ENCODE measurements at places on chromosomes 11 and 22.

GRCh38 chr11:65412271-65413076, 10.1 kb upstream of the NEAT1 start:
- no peak for DNase-seq

GRCh38 chr11:46506483-46506791, 87.4 kb downstream of the AMBRA1 start:
- DNase-seq, result no peak

- no peak for DNase-seq
These were observed 25.8 kb downstream of the DSCAML1 start for GRCh38 chr11:117771197-117771596.

GRCh38 chr22:19862619-19863246, 8.1 kb upstream of the GNB1L start:
- no peak for DNase-seq

DNA sequence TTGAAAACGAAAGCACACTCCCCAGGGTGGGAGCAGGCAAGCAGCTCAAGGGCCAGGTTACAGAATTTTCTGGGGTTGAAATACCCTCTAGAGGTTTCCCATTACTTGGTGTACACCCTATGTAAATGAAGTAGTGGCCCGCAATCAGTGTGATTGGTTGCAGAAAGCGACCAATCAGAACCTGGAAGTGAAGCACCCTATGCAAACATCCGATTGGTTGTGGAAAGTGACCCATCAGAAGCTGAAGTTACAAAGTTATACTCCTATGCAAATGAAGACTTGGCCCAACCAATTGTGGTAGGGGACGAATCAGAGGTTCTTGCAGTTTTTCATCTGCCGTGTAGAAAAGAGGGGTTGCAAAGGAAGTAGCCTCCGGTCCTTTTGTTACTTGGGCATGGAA, 19.2 kb downstream of the PRR5 start:
- no peak for DNase-seq

GRCh38 chr11:62273789-62274275, 3.9 kb downstream of the SCGB2A2 start:
- DNase-seq, result no peak

DNA sequence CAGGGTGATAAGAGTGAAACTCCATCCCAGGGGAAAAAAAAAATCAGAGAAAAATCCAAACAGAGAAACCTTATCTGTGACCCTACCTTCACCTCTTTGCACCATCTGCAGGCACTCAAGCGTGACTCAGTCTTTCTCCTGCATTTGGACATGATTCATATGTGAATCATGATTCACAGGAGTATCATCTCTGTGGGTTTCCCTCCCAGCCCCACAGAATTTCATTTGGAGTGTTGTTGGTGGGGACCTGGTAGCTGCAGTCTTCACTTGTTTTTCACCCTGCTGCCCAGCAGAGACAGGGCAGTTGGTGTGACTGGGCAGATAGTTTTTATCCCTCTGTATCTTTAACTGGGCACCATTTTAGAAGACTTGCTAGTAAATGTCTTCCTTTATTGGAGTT, 75.7 kb downstream of the DEPDC5 start:
- DNase-seq, result no peak

DNA sequence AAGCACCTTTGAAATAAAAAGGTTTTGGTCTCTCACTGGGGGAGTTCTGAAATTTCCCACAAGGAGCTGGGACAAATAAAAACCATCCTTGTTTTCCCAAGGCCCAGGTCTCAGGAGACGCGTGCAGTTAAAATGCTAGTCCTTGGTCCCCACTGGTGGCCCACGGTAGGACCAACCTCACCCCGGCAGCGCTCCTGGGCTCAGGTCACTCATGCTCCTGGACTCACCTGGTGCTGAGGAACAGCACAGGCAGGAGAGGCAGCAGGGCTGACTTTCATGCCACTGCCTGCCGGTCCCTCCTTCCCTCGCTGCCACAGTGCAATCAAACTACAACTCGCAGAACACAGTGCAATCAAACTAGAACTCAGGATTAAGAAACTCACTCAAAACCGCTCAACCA, 356.8 kb upstream of the CCDC179 start:
- no peak for DNase-seq

DNA sequence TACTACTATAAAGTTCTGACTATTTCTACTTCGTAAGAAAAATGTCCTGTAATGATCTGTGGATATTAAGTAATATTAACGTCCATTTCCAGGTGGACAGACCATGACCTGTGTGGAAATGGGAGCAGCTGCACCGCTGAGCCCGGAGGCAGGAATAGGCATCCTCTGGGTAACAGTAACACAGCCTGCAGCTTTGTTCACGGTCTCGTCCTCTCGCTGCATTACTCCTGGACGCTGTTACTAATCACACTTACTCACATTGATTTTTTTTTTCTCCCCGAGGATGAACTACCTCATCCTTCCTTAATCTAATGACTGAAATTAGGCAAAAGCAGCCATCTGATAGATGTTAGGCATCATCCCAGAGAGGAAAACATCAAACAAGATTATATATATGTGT, 345.7 kb upstream of the NARS2 start:
- no peak for DNase-seq

DNA sequence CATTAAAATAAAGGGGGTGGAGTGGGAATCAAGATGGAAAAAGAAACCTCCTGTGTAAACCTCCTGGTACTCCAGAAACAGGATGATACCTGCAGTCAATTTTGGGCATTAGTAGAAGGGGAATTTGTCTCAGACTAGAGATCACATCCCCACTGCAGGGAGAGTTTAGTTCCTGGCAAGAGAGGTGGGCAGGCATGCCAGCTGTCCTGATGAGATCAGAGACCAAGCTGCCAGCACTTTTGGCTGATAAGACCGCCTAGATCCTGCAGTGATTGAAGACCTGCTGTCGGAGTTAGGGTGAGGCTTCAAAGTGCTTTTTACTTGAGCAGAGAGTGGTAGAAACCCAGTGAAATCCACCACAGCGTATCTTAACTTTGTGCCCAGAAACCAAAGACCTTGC, 29.7 kb upstream of the NELL1 start:
- no peak for DNase-seq

GRCh38 chr11:65066805-65067291, 8.5 kb upstream of the NAALADL1 start:
- no peak for DNase-seq

GRCh38 chr11:75079546-75079945, 17.1 kb downstream of the OR2AT4 start:
- no peak for DNase-seq

DNA sequence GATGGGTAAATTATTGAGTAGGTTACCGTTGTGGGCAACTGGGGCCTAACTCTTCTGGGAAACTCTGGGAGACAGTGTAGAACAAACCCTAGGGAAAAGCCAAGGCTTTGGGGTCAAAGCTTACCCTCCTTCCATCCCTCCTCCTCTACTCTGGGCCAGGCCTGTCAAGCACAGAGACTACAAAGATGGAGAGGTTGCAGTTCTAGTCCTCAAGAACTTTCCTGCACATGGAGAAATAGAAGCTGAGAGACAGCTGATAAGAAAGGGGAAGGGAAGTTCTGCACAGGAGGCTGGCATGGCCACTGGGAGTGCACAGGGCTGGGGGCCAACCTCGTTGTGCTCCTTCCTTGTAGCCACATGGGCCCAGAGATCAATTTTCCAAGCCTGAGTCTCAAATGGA, 67.2 kb upstream of the ALX4 start:
- no peak for DNase-seq

GRCh38 chr11:96070453-96070852, 146.5 kb upstream of the MTMR2 start:
- DNase-seq, result no peak

GRCh38 chr11:404551-405264, 10.1 kb downstream of the SIGIRR start:
- no peak for DNase-seq

GRCh38 chr11:125514336-125515101, 18.5 kb upstream of the FEZ1 start:
- peak; percentile 14 for DNase-seq

DNA sequence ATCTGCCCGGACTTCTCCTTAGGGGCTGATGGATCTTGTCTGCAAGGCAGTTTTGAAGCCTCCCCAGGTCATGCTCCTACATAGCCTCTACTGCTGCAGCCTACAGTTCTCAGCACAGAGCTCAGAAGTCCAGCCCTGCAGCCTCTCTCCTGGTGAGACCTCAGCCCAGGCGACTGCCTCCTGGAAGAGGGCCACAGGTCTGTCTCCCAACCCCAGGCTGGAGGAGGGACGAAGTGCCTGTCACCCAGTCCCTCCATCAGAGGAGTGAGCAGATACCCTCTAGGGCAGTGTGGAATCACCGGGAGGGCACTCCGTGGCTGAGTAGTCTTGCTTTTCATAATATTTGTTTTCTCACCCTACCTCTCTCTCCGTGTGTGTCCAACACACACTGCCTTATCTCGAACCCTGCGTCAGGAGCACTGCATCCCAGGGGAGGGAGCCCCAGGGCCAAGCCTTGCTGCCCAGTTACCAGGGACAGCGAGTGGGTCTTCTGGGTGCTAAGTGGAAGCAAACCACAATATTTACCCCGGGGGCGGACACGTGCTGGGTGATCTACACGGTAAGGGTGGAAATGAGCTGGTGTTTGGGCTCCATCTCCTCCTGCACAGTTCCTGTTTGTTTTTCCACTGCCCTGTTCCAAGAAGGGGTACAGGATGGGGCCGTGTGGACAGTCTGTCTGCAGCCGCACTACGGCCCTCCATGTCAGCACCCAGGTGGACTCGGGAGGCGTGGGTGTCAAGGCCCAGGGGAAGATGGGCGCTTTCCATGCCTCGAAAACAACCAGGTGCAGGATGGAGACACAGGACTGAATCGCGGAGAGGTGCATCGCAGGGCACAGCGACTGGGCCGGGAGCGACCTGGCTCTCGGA, 133.7 kb upstream of the HSD17B12 start:
- DNase-seq, result no peak

- no peak for DNase-seq
These were observed 15.1 kb downstream of the CRELD2 start for GRCh38 chr22:49933236-49934159.

- DNase-seq, result no peak
These were observed 32.9 kb downstream of the FAT3 start for GRCh38 chr11:92257536-92257935.

DNA sequence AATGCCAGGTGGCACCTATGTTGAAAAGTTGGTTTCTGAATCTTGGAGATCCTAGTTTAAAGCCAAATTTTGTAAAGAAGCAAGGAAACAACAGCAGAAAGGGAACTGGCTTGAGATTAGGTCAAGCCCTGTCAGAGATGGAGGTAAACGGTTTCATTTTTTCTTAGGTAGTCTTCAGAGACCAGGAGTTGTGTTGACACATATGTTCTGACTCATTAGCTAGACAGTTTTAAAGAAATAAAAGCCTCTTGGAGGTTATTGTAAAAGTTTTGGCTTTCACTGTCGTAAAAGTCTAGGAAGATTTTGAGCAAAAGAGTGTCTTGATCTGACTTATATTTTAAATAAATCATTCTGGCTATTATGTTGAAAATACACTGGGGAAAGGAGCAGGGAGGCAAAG, 151.5 kb upstream of the CTSC start:
- DNase-seq, result no peak

DNA sequence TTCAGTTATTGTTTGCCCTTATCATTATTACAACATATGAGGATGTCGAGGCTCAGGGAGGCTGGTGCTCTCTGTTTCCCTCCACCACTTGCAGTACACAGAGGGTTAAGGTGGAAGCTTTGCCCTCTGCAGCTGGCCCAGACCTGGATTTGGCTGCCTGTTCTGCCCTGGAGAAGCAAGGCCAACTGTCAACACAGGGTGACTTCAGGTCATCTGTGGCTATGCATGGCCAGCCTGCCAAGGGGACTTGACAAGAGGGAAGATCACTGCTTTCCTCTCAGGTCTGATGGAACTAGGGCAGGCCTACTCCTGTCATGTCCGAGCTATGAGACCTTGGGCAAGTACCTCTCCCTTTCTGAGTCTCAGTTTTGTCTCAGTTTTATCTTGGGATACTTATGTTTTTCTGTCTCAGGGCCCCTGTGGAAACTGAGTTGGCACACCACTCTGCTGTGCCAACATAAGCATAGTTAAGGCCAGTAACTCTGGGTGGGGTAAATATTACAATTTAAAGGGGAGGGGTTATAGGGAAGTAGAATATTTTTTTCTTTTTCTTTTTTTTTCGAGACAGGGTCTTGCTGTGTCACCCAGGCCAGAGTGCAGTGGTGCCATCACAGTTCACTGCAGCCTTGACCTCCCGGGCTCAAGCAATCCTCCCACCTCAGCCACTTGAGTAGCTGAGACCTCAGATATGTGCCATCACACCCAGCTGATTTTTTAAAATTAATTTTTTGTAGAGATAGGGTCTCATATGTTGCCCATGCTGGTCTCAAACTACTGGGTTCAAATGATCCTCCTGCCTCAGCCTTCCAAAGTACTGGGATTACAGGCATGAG, 2.4 kb upstream of the THRSP start:
- no peak for DNase-seq

DNA sequence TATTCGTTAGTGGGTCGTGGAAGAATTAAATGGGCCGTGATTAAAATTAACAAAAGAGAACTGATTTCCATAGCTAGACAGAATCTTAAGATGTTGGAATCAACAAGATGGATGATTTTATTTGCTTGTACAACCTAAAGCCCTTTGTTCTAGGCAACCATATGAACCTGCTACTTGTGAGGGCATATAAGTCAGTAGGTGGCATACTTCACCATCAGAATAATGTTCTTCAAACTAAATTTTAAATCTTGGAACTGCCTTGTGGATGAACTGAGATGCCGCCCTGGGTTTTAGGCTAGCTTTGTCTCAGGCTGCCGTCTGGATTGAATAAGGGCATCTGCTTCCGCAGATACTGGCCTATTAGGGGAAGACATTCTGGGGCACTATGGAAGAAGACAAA, 40.9 kb downstream of the CSRP3 start:
- DNase-seq, result no peak

- DNase-seq, result no peak
These were observed 1374.2 kb downstream of the FAM181B start for GRCh38 chr11:81359476-81359875.

- no peak for DNase-seq
These were observed 7.7 kb downstream of the SLC37A2 start for GRCh38 chr11:125070699-125071254.

GRCh38 chr11:2668876-2669275, 30.9 kb downstream of the KCNQ1OT1 start:
- no peak for DNase-seq

- no peak for DNase-seq
These were observed at the start of gene KRTAP5-5 for GRCh38 chr11:1629326-1630185. Gene KRTAP5-5, plus strand, starts transcription at chr11:1629775. Its CDS starts 66 bp downstream, at chr11:1629841.

DNA sequence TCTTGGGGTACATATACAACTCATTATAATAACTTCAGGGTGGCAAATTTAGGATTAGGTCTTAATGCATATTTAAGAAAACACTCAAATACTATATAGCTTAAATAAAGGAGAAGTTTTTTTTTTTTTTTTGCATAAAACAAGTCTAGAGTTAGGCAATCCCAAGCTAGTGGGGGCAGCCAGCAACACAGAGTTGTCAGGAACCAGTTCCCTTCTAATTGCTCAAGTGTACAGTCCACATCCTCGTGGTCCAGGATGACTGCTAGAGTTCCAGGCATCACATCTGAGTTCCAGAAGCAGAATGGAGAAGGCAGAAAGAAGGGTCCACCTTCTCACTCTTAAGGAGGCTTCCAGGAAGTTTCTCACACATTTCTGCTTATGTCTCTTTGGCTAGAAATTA, 261.9 kb upstream of the PLET1 start:
- no peak for DNase-seq

- no peak for DNase-seq
These were observed 562.5 kb downstream of the MN1 start for GRCh38 chr22:27238935-27239510.

Measured in activated T-helper 1 cell treated with Interleukin-2 at 50 U/mL for 16 hours (primary cell).